ENCODE measurements at places on chromosomes 11 and 22.

- DNase-seq, result peak; percentile 23
Observed at GRCh38 chr11:32421992-32422391, 13.3 kb downstream of the WT1 start.

DNA sequence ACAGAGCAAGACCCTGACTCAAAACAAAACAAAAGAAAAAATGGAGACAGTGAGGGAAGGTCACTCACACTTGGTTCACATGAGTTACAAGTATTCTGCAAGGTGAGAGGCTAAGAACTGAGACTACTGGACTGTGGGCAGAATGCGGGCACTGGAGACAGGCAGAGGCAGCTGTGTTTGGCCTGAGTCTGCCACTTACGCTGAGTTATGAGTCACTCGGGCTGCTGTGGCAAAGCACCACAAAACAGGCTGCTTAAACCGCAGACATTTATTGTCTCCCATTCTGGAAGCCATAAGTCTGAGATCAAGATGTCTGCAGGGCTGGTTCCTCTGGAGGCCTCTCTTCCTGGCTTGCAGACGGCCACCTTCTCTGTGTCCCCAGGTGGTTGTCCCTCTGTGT lies 122.8 kb downstream of the SHANK2 start:
- DNase-seq, result no peak

GRCh38 chr11:77409046-77409445 lies 64.8 kb downstream of the PAK1 start:
- no peak for DNase-seq

GRCh38 chr11:69360606-69361005 lies 66.7 kb downstream of the MYEOV start:
- DNase-seq, result no peak

GRCh38 chr22:22194931-22195264 lies 49.7 kb upstream of the VPREB1 start:
- no peak for DNase-seq

DNA sequence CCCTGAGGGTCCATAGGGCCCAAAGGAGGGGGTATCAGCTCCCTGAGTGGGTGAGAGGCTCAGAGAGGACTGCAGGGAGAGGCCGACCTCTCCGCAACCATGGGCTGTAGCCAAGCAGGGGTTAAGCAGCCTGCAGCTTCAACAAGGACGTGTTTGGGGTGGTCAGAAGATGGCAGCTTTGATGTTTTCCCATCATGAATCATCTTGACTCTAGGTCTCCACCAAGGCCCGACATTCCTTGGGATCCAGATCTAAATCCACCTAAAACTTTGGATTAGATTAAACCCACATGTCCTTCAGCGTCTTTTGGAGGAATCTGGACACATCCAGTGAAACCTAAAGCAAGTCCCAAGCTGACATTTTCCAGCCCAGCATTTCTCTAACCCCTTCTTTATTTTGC lies 19.8 kb downstream of the FBLN1 start:
- no peak for DNase-seq

DNA sequence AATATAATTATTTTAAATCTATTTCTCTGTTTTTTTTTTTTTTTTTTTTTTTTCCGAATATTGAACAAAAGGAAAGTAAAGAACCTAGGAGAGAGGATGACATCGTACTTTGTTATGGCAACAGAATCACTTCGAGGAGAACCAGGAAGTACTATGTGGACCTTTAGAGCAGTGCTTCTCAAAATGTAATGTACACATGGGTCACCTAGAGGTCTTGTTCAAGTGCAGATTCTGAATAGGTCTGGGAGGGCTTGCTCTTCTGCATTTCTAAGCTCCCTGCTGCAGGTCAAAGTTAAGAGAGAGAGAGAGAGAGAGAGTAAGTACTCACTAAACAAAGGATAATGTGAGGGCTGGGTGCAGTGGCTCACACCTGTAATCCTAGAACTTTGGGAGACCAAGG lies 419.5 kb upstream of the TENM4 start:
- no peak for DNase-seq

- DNase-seq, result peak; percentile 79
Observed at GRCh38 chr22:31474743-31475142, 14.9 kb downstream of the EIF4ENIF1 start.

DNA sequence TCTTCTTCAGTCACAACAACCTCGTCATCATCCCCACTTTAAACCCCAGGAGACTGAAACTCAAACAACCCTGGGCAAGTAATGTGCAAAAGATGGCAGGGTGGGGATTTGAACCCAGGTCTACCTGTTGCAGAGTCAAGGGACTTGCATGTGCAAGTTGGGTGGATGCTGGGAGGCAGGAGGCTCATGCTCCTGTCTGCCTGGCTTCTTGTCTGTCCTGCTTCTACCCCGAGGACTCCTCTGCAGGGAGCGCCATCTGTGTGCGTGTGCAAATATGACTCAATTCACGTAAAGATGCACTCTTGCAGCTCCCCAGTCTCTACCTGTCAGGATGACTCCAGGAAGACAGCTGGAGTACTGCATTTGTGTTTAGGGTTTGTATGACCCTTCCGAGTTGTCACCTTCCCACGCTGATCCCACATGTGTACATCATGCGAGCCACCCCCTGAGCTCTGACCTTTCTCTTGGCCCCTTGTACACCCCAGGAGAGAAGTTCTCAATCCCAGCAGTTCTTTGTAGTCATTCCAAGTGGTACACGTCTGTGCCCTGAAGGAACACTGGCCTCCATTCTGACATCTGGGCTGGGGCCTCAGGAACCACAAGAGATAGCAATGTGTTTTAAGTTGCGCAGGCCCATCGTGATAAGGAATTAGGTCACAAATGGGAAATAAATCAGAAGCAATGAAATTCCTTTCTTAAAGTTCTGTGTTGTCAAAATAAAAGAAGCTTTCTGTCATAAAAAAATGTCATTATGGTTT lies 95.7 kb downstream of the CWC15 start:
- DNase-seq, result no peak

DNA sequence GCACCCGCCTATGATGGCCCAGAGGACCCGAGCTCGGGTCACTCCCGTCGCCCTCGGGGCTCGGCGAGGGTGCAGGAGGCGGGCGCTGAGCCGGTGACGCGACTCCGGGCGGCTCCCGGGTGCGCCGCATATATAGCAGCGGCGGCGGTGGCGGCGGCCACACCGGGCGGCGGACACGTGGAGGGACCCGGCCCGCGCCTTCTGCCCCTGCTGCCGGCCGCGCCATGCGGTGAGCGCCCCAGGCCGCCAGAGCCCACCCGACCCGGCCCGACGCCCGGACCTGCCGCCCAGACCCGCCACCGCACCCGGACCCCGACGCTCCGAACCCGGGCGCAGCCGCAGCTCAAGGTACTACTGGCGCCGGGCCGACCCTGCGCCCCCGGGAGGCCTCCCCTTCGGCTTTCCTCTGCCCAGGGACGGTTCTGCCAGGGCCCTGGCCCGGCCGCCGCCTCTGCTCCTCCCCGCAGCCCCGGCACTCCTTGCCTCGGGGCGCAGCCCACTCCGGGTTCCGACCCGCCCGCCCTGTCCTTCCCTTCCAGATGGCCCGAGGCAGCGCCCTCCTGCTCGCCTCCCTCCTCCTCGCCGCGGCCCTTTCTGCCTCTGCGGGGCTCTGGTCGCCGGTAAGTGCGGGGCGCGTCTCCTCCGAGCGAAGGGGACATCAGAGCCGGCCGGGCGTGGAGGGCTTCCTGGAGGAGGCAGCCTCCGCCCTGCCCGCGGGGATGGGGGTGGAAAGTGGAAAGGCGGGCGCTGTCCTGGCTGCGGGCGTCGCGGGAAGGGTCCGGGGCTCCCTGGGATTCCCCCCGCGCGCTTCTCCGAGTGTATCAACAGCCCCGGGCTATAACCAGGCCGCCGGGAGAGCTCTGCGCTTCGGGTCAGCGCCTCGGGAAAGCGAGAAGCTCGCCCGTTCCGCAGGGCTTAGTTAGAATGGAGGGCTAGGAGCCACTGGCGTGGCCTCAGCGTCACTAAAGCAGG lies at the start of gene GAL:
Gene GAL (plus strand): TSS at position 160 of the 972 bp plus-strand sequence. CDS start 380 bp downstream, at position 540.
- no peak for DNase-seq

DNA sequence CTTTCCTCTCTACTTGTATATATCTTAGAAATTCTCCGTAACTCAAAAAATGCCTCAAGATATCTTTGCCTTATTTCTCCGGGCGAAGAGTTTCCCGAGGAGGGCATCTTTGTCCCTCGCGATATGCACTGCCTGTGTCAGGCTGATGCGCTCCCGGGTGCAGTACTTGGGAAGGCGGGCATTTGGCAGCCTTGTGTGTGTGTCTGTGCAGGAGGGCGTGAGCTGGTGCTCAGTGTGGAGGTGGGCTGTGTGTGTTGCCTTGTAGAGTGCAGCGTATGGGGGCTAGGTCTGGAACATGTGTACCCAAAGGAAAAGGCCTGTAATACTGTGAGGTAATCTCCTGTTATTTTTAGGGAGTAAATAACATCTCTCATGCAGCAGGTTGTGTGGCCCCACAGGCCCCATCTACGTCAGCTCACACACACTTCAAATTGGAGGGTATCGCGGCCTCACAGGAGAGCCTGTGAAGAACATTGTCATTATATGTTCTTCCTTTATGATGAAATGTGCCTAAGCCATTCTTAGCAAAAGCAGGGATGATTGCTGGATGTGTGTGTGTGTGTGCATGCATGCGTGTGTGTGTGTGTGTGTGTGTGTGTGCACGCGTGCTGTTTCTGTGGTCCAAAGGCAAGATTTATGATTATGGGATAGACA lies 77.5 kb downstream of the KCNJ1 start:
- peak; percentile 38 for DNase-seq

DNA sequence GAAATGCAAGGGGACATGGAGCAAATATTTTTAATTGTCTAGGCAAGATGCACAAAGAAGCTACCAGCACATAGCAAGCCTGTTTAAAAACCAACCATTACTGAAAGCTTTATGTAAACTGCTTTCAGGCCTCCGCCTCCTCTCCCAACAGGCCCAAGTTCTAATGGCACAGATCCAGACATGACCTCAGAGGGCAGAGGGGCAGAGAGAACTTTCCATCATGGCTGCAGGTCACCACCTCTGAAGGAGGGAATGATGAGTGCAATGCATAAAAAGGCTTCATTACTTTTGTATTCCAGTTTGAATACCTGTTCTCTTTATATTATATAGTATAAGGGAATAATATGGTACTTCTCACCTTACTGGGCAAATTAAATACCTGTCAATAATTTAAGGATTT lies 15.2 kb downstream of the DDX17 start:
- peak; percentile 62 for DNase-seq

DNA sequence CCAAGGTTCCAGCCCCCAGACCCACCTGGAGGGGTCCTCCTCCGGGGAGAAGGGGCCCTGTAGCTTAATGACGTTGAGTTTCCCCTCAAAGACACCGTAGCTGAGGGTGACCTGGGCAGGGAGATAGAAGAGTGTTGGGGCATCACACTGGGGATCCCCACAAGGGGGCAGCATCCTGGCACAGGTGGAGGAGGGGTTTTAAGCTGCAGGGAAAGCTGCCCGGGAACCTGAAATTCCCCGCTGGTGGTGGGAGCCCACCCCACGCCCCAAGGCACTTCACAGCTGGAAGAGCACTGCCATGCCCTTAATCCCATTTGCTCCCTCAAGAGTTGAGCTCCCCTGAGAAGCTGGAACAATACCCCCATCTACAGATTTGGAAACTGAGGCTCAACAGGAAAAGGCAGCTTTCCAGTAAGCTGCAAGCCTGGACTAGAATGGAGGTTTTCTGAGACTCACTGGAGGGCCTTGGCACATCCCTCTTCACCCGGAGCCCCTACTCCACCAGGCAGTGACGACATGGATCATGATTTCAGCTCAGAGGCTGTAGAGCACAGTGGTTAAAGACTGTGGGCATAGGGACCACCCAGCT lies 13.7 kb downstream of the MFNG start:
- peak; percentile 41 for DNase-seq

- DNase-seq, result peak; percentile 48
Observed at GRCh38 chr11:69541501-69542313, 60.2 kb downstream of the LINC01488 start.

- no peak for DNase-seq
Observed at GRCh38 chr11:118054712-118055640, 21.9 kb upstream of the TMPRSS4 start.

DNA sequence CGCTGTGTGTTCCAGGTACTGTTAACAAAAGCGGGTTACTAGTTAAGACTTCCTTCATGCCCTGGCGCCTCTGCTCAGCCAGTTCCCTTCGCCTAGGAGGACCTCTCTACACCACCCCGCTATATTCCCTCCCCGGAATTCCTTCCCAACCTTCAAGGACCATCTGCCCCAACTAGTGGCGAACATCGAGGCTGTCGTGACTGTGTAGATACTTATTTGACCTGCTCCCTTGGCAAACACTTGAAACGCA lies 450 bp upstream of the BCL2L13 start:
- DNase-seq, result no peak

DNA sequence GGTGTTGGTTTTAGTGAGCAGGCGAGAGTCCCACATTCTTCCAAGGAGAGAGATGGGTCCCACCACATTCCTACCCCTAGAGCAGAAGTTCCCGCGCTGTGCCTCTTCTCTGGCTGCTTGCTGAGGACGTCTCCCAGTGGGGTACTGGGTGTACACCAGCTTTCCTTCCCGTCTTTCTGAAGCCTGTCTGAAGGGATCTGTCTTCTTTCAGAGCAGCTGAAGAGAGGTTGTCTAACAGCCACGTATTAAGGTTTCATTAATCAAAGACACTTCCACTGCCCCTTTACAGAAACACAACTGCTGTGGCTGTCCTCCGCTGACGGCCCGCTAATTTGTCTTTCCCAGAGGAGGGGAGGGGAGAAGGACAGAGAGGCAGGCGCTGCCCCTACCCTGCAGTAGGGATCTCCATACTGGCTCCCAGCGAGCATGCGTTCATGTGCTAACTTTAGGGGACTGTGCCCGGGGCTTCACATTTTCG lies 56.0 kb downstream of the ZBTB16 start:
- DNase-seq, result no peak

- peak; percentile 17 for DNase-seq
Observed at GRCh38 chr11:31060880-31061279, 308.7 kb downstream of the DCDC1 start.

- DNase-seq, result no peak
Observed at GRCh38 chr11:61754534-61755482, 2.4 kb downstream of the MYRF start.

- DNase-seq, result no peak
Observed at GRCh38 chr11:3155216-3155615, 9.9 kb downstream of the OSBPL5 start.

DNA sequence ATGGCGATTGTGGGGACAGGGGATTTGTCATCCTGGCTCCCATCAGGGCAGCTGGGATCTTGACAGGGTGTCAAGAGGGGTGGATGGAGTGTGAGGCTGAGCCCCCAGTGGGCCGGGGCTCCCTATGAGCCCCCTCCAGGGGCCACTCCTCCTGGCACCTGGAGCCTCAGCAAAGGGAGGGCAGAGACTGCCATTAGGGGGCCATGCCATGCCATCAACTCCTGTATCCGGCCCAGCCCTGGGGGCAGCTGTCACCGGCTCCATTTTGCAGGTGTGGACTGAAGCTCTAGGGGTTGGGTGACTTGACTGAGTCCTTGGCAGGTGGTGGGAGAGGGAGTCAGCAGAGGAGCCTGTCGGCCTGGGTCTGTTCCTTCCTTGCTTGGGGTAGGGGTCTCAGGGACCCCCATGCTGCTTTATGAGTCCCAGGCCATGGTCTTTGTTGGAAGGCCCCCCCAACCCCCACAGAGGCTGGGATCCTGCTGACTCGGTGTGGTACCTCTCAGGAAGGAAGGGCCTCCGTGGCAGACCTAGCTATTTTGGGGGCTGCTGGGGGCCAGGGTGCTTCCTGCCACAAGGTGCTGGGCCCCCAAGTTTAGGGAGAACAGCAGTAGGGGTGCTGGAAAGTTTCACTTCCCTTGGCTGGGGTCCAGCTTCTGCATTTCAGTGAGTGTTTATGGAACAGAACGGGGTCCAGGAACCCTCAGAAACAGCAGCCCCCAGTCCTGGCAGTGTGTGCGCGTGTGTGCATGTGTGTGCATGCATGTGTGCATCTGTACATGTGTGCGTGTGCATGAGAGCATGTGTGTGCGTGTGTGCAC lies 1.5 kb downstream of the ACY3 start:
- no peak for DNase-seq

- peak; percentile 52 for DNase-seq
Observed at GRCh38 chr11:72406540-72407527, 27.5 kb downstream of the CLPB start.
